ENCODE measurements at places on chromosomes 1 and 21.

GRCh38 chr1:119866451-119866850 is 29.9 kb downstream of the ADAM30 start:
- no peak for DNase-seq

DNA sequence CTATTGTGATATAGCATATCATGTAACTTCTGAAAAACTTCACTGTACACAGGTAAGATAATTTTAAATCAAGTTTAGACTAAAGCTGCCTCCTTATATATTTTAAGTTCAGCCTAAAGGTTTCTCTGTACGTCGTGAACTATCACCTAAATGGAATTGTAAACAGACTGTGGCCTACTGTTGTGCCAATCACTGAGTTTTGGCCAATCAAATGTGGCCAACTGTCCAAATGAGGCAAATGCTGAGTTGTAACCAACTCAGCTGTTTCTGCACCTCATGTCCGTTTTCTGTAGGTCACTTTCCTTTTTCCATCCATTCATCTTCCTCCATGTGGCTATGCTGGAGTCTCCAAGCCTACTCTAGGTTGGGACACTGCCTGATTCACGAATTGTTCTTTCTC is 63.7 kb upstream of the ST6GALNAC3 start:
- no peak for DNase-seq

- no peak for DNase-seq
Measured at GRCh38 chr1:211531194-211532087, 39.5 kb upstream of the RD3 start.

DNA sequence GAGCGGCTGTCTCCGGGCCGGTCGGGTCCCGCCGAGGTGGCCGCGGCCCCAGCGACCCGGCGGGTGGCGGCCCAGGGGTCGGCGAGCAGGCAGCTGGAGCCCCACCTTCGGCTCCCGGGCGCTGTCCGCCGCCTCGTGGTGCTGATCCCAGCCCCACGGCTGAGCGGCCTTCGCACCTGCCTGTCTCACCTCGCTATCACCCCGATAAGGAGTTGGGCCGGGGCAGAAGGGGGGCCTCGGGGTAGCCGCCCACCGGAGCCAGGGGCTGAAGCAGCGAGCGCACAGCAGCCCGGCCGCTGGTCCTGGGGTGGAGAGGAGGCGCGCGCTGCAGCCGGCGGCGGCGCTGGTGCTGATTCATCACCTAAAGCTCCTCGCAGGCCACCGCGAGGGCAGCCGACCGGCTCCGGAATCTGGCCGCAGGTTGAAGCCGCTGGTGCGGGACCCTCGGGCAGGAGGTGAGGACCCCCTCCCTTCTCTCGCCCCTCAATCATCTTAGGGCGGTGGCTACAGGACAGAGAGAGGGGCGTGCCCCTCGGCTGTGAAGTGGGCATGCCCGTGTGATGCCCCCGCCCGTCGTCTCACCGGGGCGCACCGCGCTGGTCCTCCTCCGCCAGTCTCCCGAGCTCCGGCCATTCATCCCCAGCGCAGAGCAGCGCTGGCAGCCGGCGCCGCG is 575 bp downstream of the TRIM67 start:
- no peak for DNase-seq

DNA sequence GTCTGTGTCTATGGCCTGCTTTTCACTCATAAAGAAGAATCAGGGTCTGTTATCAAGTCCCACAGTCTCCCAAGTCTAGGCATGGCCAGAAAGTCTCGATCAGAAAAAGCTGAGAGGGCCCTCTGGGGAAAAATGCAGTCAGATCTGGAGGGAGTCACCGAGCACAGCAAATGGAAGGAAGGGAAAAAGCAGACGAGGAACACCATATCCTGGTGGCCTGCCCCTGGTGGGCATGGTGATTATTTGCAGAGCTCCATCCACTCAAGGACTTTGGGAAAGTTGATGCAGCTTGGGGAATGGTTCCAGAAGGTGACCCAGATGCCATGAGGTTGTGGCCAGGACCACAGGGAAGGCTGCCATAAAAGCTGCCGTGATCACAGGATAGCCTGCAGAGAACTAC is 189.1 kb downstream of the CLIC6 start:
- DNase-seq: no peak

- no peak for DNase-seq
Measured at GRCh38 chr21:17422931-17423330, 89.9 kb upstream of the CXADR start.

DNA sequence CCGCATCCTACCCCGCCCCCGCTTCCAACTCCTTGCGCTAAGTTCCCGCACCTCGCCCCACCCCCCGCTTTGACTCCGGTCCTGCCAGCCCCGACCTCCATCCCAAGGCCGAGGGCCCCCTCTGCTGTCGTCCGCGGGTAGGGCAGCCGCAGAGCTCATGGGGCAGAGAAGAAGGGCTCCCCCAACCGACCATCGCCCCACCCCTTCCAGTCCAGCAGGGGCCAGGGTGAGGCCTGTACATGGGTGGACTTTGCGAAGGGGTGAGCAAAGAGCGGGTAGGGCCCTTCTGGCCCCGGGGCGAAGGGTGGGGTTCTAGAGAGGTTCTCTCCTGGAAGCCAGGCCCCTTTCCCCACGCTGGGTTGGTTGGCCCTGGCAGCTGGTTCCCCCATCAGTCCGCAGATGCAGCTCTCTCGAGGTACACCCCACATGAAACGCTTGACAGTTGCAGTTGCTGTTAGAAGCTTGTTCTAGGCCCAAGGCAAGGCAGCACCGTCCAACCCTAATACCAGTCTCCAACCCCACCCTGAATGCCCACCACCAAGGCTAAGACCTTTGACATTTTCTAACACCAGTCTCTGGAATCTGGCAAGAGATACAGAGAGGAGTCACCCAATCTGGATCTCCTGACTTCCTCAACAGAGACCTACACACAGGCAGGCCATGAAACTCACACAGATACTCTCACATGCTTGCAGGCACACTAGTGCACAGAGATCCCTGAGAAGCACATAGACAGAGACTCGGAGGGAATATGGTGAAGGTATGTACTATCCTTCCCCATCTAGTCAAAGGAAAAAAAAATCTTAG is 25.3 kb upstream of the ADGRB2 start:
- peak; percentile 90 for DNase-seq

All from stimulated activated CD4-positive, alpha-beta T cell treated with anti-CD3 and anti-CD28 coated beads, Interleukin-15, amount 100 ng/mL, for 48 hours (primary cell).